T-helper 1 cell (primary cell): ENCODE measurements at places on chromosomes 3 and 15.

DNA sequence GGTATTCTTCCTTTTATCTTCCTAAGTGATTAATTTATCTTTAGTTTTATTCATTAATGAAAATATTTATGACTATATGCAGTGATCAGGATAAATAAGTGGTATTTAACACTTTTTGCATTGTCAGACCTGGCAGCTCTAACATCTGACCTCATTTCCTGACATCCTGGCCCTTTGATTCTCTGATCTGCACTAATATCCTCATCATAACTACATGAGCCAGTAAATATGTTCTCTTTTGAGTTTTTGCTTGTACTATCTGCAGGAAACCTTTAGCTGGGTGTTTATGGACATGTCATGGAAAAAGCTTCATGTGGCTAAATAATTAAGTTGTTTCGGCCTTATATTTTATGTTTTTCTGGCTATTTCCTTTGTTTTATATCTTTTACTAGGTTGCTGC is 10.5 kb downstream of the NKTR start:
- no peak for DNase-seq

DNA sequence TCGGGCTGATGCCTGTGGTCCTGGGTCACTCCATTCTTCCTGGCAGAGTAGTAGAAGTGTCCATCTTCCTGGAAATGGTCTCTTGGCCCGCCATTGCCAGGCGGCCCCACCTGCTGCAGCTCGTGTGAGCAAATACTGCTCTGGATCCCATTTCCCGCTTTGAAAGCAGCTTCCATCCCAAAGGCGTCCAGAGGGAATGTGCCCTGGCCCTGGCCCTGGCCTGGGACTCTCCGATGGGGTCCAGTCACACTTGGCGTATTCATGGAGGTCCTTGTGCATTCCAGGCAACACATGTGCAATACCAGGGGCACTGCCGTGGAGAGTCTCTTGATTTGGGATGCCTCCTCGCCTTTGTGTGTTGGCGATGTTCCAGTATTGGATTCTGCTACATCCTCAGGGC is 111.1 kb downstream of the SNRPN start:
- no peak for DNase-seq

- no peak for DNase-seq
These were observed 13.5 kb downstream of the EAF1 start for GRCh38 chr3:15440891-15441290.

GRCh38 chr3:176759815-176760506 is 437.3 kb downstream of the TBL1XR1 start:
- no peak for DNase-seq

- DNase-seq, result no peak
These were observed 74.4 kb downstream of the MGLL start for GRCh38 chr3:127747751-127748521.

GRCh38 chr3:110752307-110752706 is 319.3 kb upstream of the NECTIN3 start:
- no peak for DNase-seq

DNA sequence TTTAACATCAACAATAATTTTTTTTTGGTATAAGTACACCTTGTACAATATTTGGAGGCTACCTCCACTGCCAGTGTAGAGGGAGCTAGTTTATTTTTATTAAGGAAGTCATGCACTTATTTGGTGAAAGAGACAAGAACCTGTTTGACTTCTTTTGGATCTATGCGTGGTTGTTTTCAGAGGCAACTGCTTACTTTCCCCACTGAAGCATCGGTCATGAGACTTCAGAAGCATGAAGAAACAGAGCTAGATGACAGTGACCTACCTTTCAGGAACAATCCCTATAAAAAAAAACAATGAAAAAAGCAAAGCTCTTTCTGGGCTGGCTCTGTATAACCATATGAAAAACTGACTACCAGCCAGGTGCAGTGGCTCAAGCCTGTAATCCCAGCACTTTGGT is 20.0 kb upstream of the ZNF148 start:
- DNase-seq, result no peak

GRCh38 chr3:55362210-55362960 is 124.7 kb downstream of the WNT5A start:
- no peak for DNase-seq

- no peak for DNase-seq
These were observed 59.6 kb downstream of the AKAP13 start for GRCh38 chr15:85439996-85440395.

GRCh38 chr3:185631108-185631507 is 45.0 kb downstream of the SENP2 start:
- DNase-seq, result no peak

DNA sequence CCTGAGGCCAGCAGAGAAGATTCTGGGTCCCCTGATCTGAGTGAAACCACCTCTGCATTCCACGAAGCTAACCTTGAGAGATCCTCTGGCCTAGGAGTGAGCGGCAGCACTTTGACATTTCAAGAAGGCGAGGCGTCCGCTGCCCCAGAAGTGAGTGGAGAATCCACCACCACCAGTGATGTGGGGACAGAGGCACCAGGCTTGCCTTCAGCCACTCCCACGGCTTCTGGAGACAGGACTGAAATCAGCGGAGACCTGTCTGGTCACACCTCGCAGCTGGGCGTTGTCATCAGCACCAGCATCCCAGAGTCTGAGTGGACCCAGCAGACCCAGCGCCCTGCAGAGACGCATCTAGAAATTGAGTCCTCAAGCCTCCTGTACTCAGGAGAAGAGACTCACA is 36.4 kb downstream of the HAPLN3 start:
- DNase-seq, result no peak

DNA sequence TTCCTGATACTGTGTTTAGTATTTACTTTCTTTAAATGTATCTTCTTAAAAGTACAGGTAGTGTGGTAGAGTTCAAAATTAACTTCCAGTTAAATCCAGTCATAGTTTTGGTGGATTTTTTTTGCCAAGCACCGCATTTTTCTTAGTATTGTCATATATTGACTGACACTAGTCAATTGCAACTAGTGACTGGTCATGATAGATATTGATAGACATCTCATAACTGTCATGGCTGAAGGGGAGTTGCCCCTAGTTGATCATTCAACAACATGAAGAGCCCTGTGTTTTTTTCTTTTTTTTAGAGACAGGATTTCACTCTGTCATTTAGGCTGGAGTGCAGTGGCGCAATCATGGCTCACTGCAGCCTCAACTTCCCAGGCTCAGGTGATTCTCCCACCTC is 22.1 kb downstream of the RAB8B start:
- no peak for DNase-seq
